Upper lobe of left lung (tissue), 6 donors: ENCODE measurements at places on chromosomes 3 and 15. TPM values are rescaled to one million over a fixed set of nuclear protein-coding genes. Genes with fewer than 3 reads are reported as not detected.

DNA sequence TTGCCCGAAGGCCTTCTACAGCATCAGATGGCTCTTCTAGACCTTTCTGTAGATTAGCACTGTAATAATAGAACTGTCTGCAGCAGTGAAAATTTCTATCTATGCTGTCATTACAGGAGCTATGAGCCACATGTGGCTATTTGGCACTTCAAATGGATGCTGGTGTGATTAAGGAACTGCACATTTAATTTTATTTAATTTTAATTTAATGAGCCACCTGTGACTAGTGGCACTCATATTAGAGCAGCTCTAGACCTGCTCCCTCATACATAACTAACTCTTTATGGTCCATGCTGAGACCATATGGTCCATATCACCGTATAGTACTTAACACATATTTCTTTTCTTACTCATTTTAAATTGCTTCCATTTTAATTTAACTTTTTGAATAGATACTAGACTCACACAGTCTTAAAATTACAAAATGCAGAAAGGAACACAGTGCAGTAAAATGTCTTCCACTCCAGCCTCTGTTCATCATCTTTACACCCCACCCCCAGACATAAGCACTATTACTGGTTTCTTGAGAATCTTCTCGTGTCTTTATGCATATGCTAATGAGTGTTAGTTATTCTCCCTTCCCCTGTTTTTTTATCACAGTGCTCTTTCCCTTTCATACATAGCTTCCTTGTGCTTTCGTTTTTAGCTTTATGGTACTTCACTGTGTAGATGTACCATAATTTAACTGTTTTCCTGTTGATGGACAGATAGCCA is 9.6 kb downstream of the LSM3 start:
- peaks cover 2% of the 10 kb centered on the region for H3K4me1 ChIP-seq
- no peak overlapping the region for H3K4me3 ChIP-seq
- peaks cover 51% of the 10 kb centered on the region for H3K36me3 ChIP-seq
- H3K27me3 ChIP-seq = no peaks in the 10 kb centered on the region
- DNase-seq = no peak
- no peak overlapping the region for H3K27ac ChIP-seq

DNA sequence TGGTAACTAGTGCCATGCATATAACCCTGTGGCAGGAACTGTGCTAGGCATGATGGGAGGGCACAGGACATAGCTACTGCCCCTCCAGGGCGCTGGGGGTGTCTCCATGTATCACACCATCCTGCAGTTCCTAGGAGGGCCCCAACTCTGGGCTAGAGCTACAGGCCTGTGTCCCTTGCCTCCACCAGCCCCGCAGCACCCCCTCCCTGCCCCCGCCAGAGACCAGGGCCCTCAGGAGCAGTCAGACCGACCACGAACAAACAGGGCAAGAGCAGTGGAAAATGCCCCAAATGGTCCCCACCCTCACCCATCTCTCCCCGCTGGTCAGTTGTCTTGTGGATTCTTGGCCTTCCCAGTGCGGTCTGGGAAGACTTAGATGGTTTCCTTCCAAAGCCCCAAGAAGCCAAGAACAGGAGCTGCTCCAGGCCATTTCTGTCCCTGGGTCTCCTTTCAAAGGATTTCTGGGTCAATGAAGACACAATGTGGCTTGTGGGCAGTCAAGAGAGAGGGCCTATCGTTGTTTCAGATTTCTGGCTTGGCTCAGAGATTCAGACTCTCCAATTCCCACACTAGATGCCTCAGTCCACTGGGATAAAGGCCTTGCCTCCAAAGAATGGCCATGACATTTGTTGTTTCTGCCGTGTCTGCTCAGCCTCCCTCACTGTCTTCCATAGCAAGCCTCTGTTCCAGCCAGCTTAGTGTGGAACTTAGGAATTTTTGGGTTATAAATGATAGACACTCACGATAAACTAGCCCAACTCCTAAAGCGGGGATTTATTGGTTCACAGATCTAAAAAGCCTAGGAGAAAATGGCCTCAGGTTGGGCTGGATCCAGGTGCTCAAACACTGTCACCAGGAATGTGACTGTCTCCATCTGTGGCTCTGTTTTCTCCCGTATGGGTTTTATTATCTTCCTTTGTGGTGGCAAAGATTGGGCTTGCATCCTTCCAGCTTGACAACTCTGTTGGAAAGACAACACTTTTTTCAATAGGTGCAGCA is 80.6 kb downstream of the LSM3 start:
- H3K36me3 ChIP-seq = no peaks in the 10 kb centered on the region
- H3K4me1 ChIP-seq = peaks cover 5% of the 10 kb centered on the region
- DNase-seq = peak; percentile 54
- no peak overlapping the region for H3K27ac ChIP-seq

GRCh38 chr3:21331321-21331720 is 419.7 kb downstream of the ZNF385D start:
- H3K4me1 ChIP-seq = no peaks in the 10 kb centered on the region

DNA sequence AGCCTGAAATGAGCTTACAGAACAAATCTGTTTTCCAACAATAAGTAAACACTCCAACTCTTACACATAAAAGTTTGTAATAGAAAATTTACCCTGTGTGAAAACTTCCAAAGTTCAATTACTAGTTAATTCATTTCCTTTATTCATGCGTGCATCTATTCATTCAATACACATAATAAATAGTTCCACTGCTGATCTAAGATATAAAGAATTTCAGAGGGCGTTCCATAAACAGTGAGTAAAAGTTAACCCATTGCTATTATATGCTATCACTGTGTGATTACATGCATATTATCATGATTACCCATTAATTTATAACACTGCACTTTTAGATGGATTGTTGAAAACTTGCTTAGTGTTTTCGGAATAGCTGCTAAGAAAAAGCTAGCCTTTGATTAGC is 36.2 kb upstream of the CFAP20DC start:
- H3K36me3 ChIP-seq = no peaks in the 10 kb centered on the region
- H3K27me3 ChIP-seq = no peaks in the 10 kb centered on the region
- H3K27ac ChIP-seq = no peak overlapping the region
- H3K4me1 ChIP-seq = no peaks in the 10 kb centered on the region
- no peak overlapping the region for H3K4me3 ChIP-seq

DNA sequence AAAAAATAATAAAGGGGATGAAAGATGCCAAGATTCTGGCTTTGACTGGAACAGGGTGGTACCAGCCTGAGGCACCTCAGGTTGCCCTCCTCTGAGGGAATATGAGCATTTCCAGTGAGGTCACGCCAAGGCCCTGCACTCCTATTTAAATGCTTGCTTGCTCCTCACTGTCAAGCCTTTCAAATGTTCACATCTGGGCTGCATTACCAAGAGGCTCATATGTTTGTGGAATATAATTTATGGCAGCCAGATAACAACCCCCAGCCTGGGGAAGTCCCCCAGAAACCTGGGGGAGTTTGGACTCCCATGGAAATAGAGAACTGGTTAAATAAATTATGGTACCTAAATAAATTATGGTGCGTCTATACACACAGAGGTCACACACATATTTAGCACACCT is 88.4 kb downstream of the FRMD4B start:
- H3K27me3 ChIP-seq = no peaks in the 10 kb centered on the region
- peaks cover 11% of the 10 kb centered on the region for H3K36me3 ChIP-seq
- no peak for DNase-seq
- no peak overlapping the region for H3K27ac ChIP-seq

DNA sequence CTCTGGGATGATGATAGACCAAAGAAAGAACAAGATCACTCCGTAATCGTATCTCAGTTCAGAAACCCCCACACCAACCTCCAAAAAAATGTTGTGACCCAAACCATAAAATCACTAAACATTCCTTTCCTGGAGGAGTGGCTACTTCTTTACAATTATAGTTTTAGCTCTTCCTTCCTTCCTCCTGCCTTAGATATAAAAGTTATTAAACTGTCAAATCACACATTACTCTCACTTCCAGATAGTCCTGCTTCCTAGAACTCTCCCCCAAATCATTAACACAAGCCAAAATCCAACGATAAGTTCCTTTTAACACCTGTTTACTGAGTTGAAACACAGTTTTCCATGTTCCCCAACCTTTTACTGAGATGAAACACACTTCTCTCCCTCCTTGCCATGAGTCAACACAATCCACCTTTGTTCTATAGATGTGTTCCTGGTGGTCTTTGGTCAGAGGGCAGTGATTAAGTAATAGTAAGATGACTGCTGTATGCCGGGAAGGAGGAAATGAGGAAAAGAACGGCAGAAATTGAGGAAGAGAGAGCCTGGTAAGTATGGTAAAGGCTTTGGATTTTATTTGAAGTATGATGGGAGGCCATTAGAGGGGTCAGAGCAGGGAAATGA is 8.3 kb upstream of the CRYGS start:
- H3K27ac ChIP-seq = no peak overlapping the region
- H3K27me3 ChIP-seq = no peaks in the 10 kb centered on the region
- H3K4me3 ChIP-seq = no peak overlapping the region
- H3K4me1 ChIP-seq = no peaks in the 10 kb centered on the region
- H3K36me3 ChIP-seq = peaks cover 11% of the 10 kb centered on the region

- no peaks in the 10 kb centered on the region for H3K27me3 ChIP-seq
- DNase-seq = no peak
- H3K27ac ChIP-seq = no peak overlapping the region
- no peak overlapping the region for H3K4me3 ChIP-seq
These were observed 32.7 kb downstream of the LRRFIP2 start for GRCh38 chr3:37141676-37142075.

- no peaks in the 10 kb centered on the region for H3K36me3 ChIP-seq
- no peak overlapping the region for H3K27ac ChIP-seq
- DNase-seq = no peak
These were observed 55.4 kb downstream of the MAGEF1 start for GRCh38 chr3:184656458-184656828.

GRCh38 chr15:91050128-91050455 is 27.7 kb upstream of the VPS33B start:
- peaks cover 7% of the 10 kb centered on the region for H3K4me1 ChIP-seq
- H3K27me3 ChIP-seq = no peaks in the 10 kb centered on the region

DNA sequence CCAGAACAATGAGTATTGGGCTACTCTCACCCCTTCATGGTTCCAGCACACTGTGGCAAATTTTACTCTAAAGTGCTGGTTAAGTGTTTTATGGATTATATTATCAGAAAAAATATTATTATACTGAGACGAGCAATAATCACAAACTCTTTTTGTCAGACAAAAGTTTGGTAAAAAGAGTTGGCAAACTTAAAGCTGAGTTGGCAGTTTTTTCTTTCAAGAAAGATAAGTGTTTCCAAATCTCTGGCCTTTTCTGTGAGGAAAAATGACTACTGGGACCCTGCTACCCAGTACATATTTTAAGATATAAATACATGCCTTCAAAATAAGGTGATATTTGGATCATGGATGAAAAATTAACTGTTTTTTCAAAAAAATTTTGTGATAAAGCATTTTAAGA is 471.5 kb upstream of the IL12A start:
- no peaks in the 10 kb centered on the region for H3K36me3 ChIP-seq
- H3K4me1 ChIP-seq = no peaks in the 10 kb centered on the region
- H3K4me3 ChIP-seq = no peak overlapping the region
- DNase-seq = no peak
- no peaks in the 10 kb centered on the region for H3K27me3 ChIP-seq
- no peak overlapping the region for H3K27ac ChIP-seq

DNA sequence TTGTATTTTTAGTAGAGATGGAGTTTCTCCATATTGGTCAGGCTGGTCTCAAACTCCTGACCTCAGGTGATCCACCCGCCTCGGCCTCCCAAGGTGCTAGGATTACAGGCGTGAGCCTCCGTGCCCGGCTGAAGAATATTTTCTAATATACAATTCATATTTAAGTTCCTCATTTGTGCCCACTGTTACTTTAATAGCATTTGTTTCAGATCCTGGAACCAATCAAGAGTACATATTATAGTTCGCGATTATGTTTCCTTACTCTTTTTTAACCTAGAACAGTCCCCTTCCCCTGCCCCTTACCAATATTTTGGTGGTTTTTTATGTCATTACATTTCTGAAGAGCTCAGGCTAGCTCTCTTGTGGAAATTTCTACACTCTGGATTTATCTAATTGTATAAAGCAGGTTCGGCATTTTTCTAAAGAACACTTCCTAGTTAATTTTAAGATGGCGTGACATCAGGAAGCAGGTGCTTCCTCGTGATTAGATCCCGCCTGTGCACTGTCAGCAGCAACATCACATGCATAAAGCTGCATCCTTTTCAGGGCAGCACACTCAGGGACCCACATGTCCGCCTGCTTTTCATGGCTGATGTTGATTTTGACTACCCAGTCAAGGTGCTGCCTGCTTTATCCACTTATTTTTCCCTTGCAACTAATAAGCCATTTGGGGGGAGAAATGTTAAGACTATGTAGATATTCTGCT is 88.7 kb upstream of the EPHB3 start:
- DNase-seq = peak; percentile 52
- no peaks in the 10 kb centered on the region for H3K27me3 ChIP-seq
- no peak overlapping the region for H3K4me3 ChIP-seq
- H3K36me3 ChIP-seq = no peaks in the 10 kb centered on the region
- H3K27ac ChIP-seq = no peak overlapping the region

DNA sequence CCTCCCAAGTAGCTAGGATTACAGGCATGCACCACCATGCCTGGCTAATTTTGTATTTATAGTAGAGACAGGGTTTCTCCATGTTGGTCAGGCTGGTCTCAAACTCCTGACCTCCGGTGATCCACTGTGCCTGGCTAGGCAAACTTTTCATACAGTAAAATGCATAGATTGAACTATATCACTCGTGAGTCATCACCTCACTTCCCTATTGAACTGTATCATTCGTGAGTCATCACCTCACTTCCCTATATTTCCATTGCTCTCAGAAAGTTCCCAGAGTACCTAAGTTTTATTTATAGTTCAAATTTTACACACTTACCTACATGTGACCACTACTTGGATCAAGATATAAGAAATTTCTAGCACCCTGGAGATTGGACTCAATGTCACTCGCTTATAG is 73.6 kb upstream of the ACAD9 start:
- DNase-seq = no peak
- H3K4me1 ChIP-seq = peaks cover 35% of the 10 kb centered on the region
- H3K36me3 ChIP-seq = no peaks in the 10 kb centered on the region
- H3K27ac ChIP-seq = no peak overlapping the region

GRCh38 chr3:153169793-153170383 is 7.9 kb downstream of the RAP2B start:
- H3K27ac ChIP-seq = no peak overlapping the region
- peaks cover 14% of the 10 kb centered on the region for H3K4me1 ChIP-seq
- DNase-seq = no peak

Gene SI
- total RNA-seq = not detected

Gene STAB1
- total RNA-seq = 190 TPM

Gene ISLR
- 22.1 TPM for total RNA-seq

Gene SH3BP5
- total RNA-seq = 150 TPM

Gene NTRK3
- total RNA-seq = 1.4 TPM

Gene FBXW12
- not detected for total RNA-seq
